Esophagus squamous epithelium (tissue), 5 donors: ENCODE measurements at places on chromosomes 7 and 10.

GRCh38 chr10:101123085-101123814 is 7.8 kb upstream of the TLX1 start:
- DNase-seq, result no peak

- no peak for DNase-seq
These were observed 5.4 kb downstream of the PRF1 start for GRCh38 chr10:70596860-70597809.

GRCh38 chr7:29345590-29345989 is 151.0 kb downstream of the CHN2 start:
- DNase-seq, result no peak

GRCh38 chr10:59287587-59288255 is 74.6 kb downstream of the FAM13C start:
- DNase-seq, result no peak

GRCh38 chr7:134669388-134669787 is 22.7 kb downstream of the BPGM start:
- no peak for DNase-seq

DNA sequence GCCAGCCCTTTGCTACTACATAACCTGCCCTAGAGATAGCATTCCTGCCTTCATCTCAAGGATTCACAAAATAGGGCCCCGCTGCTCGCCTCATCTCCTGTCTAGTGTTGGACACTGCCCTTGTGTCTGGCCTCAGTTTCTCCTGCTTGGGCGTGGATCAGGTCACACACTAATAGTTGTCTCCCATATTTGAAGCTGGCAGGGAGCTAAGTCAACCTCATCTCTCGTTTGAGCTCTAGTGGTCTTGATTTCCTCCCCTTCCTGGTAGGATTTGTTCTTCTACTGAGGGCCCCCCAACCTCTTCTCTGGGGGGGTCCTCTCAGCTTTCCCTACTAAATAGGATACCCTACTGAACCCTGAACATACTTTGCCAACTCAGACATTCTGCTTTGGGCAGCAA is 42.2 kb downstream of the ADCYAP1R1 start:
- no peak for DNase-seq

- no peak for DNase-seq
These were observed 26.6 kb downstream of the SDK1 start for GRCh38 chr7:3327655-3328054.

GRCh38 chr10:25633542-25633941 is 300.5 kb upstream of the MYO3A start:
- no peak for DNase-seq

DNA sequence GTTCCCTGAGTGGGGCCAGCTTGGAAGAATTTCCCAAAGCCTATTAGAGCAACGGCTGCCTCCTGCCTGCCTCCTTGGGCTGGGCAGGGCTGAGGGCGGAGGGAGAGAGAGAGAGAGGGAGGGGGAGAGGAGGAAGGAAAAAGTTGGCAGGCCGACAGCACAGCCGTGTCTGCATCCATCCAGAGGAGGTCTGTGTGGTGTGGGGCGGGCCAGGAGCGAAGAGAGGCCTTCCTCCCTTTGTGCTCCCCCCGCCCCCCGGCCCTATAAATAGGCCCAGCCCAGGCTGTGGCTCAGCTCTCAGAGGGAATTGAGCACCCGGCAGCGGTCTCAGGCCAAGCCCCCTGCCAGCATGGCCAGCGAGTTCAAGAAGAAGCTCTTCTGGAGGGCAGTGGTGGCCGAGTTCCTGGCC is at the start of gene AQP1:
TSS of gene AQP1 (plus strand) at position 293 of the 409 bp plus-strand sequence. CDS start at position 350, 57 bp downstream.
- DNase-seq, result no peak

GRCh38 chr10:75375838-75376237 is 25.7 kb downstream of the ZNF503 start:
- no peak for DNase-seq

- no peak for DNase-seq
These were observed 463.2 kb upstream of the GALNT17 start for GRCh38 chr7:70668606-70669358.

GRCh38 chr7:157291404-157292080 is 45.3 kb upstream of the DNAJB6 start:
- no peak for DNase-seq

GRCh38 chr10:28125701-28126100 is 126.8 kb upstream of the ODAD2 start:
- no peak for DNase-seq

GRCh38 chr10:44051091-44051490 is 333.8 kb downstream of the CXCL12 start:
- no peak for DNase-seq

DNA sequence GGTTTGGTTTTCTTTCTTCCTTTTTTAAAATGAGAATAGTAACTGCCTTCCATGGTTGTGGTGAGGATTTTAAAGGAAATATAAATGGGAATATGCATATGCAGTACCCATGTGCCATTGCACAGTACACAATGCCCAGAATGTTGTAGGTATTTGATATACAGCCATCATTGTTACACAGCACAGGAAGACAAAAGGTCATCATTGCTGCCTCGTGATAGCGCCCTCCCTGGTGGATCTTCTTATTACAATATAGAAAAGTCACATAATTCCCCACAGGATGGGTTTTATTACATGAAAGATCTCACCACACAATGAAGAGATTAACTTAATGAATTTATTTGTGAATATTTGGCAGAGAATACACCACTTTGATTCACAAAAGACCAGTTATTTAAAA is 76.5 kb downstream of the PPP1R17 start:
- DNase-seq, result no peak

DNA sequence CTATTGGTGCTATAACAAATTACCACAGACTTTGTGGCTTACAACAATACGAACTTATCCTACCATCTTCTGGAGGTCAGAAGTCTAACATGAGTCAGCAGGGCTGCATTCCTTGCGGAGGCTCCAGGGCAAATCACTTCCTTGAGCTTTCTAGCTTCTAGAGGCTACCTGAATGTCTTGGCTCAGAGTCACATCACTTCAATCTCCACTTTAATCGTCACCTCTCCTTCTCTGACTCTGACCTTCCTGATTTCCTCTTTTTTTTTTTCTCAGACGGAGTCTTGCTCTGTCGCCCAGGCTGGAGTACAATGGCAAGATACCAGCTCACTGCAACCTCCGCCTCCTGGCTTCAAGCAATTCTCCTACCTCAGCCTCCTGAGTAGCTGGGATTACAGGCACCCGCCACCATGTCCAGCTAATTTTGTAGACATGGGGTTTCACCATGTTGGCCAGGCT is 44.6 kb upstream of the ANAPC16 start:
- no peak for DNase-seq

DNA sequence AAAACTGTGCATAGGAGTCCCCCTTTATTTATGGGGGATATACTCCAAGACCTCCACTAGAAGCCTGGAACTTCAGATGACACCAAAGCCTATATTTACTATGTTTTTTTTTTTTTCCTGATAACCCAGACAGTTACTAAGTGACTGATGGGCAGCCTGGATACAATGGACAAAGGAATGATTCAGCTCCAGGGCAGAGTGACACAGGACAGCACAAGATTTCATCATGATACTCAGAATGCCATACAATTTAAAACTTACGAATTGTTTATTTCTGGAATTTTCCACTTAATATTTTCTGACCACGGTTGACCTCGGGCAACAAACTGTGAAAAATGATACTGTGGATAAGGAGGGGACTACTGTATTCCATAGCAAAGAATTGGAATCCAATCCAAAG is 843.6 kb downstream of the PCDH15 start:
- no peak for DNase-seq

- no peak for DNase-seq
These were observed 48.5 kb upstream of the ADARB2 start for GRCh38 chr10:1785835-1786234.

GRCh38 chr10:60369547-60369930 is 20.1 kb downstream of the ANK3 start:
- no peak for DNase-seq

DNA sequence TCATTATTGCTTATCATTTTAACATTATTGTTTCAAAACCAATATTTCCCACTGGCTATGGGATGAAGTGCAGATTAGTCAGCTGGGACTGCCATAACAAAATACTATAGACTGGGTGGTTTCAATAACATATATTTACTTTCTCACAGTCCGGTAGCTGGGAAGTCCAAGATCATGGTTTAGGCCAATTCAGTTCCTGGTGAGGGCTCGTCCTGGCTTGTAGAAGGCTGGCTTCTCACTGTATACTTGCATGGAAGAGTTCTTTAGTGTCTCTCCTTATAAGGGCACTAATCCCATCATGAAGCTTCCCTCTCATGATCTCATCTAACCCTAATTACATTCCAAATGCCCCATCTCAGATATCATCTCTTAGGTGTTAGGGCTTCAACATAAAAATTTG is 101.3 kb downstream of the CHRM2 start:
- no peak for DNase-seq

DNA sequence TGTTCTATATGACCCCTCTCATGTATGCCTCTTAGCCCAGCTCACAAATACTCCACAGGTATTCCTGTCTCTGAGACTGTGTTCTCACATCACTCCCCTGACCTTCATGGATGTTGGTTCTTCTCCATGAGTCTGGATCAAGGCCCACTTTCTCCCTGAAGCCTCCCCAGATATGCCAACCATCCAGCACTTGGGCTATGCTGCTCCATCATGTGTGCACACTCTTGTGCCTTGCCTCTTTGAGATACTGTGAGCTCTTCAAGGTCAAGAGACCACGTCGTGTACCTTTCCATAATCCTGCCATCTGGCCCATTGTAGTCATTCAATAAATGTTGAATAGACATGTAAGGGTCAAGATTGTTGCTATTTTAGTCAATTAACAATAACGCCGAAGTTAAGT is 30.1 kb upstream of the TM9SF3 start:
- DNase-seq, result no peak

DNA sequence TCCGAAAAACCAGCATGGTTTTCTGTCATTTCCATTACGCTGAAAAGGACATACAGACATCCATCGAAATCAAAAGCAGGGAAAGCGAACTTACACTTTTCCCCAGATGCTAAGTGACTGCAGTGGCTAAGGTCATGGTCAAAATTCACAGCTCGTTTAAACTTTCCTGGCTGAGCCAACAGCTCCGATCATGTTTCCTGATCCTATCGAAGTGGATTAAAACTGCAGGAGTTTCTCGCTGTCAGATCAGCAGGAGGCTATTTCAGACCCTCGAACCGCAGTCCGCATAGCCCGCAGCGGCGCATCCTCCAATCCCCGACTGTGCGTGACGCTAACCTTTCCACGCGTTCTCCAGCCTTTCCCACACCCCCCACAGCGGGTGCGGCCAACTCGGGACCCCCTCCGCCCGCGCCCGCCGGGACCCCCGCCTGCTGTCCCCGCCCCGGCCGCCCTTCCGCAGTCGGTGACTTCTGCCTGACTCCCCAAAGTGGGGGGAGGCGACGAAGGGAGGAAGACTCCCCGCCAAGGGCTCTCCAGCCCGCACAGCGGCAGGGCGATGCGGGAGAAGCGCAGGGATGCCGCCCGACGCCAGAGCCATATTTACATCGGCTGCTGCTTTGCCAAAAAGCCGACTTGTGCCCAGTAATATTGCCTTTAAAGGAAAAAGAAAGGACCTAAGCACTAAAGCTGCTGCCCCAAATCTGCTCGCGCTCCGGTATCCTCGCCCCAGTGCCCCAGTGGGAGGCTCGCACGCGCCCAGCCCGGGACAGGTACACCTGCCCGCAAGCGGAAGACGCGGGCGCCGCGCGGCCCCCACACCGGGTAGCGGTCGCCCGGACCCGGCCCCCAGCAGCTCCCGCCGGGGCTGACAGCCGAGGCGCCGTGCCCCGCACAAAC is 1.2 kb downstream of the PIP4K2A start:
- no peak for DNase-seq

DNA sequence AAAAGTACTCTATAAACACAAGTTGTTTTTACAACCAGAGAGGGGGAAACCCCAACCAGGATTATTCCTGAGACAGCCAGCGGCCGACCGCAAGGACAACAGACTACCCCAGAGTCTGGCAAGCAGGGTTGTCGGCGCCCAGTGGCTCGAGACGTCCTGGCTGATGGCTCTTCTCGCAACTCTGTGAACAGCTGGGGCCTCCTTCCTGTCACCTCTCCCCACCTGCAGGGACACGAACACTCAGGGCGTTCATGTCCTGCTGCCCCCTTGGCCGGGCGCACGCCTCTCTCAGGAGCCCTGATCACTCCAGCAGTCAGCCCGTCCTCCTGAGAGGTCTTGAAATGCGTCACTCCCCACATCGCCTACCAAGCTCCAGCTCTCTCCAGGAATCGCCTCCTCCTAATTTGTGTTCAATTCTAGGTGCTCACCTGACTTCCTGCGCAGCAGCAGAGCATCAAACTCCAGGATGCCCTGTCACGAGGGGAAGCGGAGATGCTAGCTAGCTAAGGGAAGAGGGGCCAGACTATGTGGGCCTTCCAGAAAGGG is 66.4 kb upstream of the TNRC18 start:
- DNase-seq, result no peak

- no peak for DNase-seq
These were observed 209.1 kb downstream of the CREB5 start for GRCh38 chr7:28621369-28621841.

GRCh38 chr7:142560166-142560565 is 189.1 kb upstream of the PRSS1 start:
- DNase-seq, result no peak

GRCh38 chr10:78584681-78585080 is 484.1 kb upstream of the ZMIZ1 start:
- DNase-seq, result no peak

- DNase-seq, result no peak
These were observed 58.0 kb upstream of the CELF2 start for GRCh38 chr10:10959666-10960065.

- no peak for DNase-seq
These were observed 159.2 kb downstream of the PAXIP1 start for GRCh38 chr7:154843670-154844237.

DNA sequence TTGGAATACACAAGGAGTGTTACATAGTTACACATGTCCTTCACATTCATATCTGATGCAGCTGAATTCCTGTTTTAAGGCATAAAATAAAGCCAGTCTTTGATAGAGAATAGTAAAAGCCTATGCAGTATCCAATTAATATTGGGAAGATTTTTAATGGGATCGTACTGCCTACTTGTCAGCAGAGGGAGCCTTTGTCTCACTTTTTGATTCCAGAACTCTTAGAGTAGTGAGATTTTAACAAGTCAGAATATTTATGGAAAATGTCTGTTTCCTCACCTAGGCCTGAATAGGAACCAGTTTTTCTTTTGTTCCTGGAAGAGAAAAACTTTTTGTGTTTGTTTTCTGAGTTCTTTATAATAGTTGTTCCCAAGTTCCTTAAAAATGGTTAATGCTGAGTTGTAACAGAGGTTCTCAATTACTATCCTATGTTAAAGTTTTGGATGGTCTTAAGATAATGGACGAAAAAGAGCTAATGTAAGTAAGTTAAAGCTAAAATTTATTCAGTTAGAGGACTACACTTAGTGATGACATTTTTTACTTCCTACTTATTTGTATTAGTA is 114.0 kb downstream of the BBS9 start:
- no peak for DNase-seq
